ENCODE measurements at places on chromosomes 4 and X. TPM values are rescaled to one million over a fixed set of nuclear protein-coding genes. Genes with fewer than 3 reads are reported as not detected.

DNA sequence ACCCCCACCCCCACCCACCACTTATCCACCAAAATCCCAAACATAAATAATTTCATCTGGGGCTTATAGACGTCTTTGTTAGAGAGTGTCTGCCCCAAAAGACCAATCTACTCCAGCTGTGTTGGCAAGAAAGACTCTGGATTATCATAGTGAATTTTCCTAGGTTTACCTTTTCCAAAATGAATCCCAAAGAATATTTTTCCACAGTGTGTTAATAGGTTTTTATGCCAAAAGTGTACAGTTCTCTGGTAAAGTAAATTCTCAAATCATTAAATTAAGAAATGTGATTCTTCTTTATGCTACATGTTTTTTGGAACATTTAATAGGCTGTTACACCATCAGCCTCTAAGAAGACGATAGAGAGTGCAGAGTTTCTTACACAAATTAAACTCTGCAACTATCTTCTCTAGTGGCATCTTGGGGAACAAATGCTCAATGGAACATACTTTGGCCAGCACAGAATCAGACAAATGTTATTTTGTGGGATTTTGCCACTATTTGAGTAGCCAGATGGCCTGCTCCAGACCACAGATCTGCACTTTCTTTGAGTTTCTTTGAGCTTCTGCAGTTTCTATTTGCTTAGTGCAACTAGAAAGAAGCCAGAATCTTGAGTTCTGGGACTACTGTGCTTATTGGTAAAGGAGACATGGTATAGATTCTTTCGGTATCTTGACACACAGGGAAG is 206.0 kb downstream of the KIT start:
- H3K4me3 ChIP-seq, result no peak overlapping the region
- DNase-seq, result no peak
- H3K27me3 ChIP-seq, result no peaks in the 10 kb centered on the region
- H3K27ac ChIP-seq, result no peak overlapping the region
- no peaks in the 10 kb centered on the region for H3K4me1 ChIP-seq
- H3K36me3 ChIP-seq, result no peaks in the 10 kb centered on the region

DNA sequence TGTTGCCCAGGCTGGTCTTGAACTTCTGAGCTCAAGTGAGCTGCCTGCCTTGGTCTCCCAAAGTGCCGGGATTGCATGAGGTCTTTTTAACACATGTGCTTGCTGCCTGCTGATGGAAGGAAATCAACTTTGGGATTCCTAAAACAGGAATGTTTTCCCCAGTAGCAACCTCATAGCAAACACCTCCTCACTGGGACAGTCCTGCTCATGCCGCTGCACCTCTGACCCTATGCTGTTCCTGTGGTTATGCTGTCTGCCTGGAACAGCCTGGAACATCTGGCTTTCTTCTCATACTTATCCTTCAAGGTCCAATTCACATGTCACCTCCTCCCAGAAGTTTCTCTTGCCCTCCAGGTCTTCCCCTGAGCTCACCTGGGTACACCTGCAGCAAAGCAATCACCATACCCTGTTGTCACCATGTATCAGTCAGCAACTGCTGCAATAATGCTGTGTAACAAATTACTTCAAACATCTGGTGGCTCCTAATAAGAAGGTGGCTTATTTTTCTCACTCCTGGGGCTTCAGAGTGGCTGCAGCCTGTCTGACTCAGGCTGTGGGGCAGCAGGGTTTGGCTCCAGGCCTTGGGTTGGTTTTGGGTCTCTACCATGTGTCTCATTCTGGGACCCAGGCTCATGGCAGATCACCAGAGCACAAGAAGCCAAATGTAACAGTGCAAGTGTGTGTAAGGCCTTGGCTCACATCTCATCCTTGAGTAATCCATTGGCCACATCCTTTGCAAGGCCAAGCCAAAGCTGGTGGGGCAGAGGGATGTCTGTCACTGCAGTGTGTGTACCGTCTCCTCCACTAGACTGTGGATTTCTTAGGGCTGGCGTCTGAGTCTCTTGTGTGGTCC is 59.4 kb upstream of the SORCS2 start:
- H3K27me3 ChIP-seq, result peaks cover 2% of the 10 kb centered on the region
- peaks cover 13% of the 10 kb centered on the region for H3K4me1 ChIP-seq
- H3K4me3 ChIP-seq, result no peak overlapping the region
- H3K36me3 ChIP-seq, result no peaks in the 10 kb centered on the region
- DNase-seq, result no peak
- no peak overlapping the region for H3K27ac ChIP-seq

GRCh38 chr4:145960012-145960411 is 21.4 kb upstream of the ZNF827 start:
- no peaks in the 10 kb centered on the region for H3K36me3 ChIP-seq
- DNase-seq, result no peak
- H3K27ac ChIP-seq, result no peak overlapping the region
- H3K27me3 ChIP-seq, result no peaks in the 10 kb centered on the region
- no peak overlapping the region for H3K4me3 ChIP-seq

DNA sequence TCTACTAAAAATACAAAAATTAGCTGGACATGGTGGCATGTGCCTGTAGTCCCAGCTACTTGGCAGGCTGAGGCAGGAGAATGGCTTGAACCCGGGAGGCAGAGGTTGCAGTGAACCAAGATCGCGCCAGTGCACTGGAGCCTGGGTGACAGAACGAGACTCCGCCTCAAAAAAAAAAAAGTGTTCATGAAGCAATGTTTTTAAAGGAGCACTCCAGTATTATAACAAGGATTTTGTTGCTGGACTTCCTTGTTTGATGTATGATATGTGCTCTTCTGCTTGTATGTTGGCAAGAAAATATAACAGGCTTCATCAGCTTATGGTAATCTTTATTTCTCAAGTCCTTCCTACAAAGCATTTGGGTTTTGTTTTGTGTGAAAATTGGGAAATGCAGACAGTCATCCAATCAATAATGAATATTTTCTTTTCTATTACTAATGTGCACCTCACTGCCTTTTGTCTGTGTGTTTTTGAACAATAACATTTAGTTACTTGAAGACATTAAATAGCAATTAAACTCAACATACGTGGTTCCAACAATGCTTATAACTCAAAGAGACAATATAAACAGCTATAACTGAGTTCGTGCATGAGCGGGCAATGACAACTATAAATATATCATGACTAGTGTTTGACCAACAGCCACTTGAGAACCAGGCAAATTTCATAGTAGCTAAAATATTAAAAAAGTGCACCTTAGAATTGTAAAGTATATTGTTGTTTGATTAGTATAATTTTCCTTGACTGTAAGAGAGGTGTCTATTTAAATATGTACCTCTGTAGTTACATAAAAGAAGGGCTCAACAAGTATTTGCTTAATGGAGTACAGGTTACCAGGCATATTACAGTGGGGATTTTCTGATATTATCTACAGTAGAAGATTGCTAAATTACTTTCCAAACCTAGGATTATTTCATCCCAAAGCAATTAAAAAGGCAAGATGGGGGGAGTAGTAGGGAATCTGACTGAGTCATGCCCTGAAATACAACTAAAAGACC is 210.7 kb downstream of the PPP3CA start:
- H3K36me3 ChIP-seq, result no peaks in the 10 kb centered on the region
- no peaks in the 10 kb centered on the region for H3K27me3 ChIP-seq
- no peak overlapping the region for H3K27ac ChIP-seq

- H3K27me3 ChIP-seq, result no peaks in the 10 kb centered on the region
- H3K36me3 ChIP-seq, result no peaks in the 10 kb centered on the region
- DNase-seq, result no peak
- no peak overlapping the region for H3K4me3 ChIP-seq
- no peak overlapping the region for H3K27ac ChIP-seq
Observed at GRCh38 chr4:138611721-138612120, 369.6 kb upstream of the SLC7A11 start.

DNA sequence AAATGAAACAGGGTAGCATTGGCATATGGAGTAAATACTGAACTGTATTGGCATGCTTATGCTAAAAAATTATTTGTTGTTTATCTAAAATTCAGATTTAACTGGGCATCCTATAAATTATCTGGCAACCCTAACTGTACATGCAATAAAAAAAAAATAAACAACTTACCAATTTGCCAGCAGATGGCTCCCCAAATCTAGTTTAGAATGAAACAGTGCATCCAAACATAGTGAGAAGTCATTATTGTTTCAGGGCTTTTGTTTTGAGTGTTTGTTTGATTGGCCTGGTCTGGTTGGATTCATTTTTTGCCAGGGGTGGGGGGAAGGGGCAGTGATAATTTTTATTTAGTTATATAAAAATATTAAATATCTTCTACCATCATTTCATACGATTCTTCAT is 12.8 kb upstream of the NSUN7 start:
- no peaks in the 10 kb centered on the region for H3K27me3 ChIP-seq
- H3K4me1 ChIP-seq, result peaks cover 4% of the 10 kb centered on the region
- no peak overlapping the region for H3K4me3 ChIP-seq
- peak; percentile 21 for DNase-seq
- H3K36me3 ChIP-seq, result no peaks in the 10 kb centered on the region

- H3K27ac ChIP-seq, result no peak overlapping the region
- DNase-seq, result peak; percentile 3
- H3K36me3 ChIP-seq, result no peaks in the 10 kb centered on the region
- H3K27me3 ChIP-seq, result no peaks in the 10 kb centered on the region
- H3K4me1 ChIP-seq, result no peaks in the 10 kb centered on the region
- H3K4me3 ChIP-seq, result no peak overlapping the region
Observed at GRCh38 chrX:119093991-119094735, 21.4 kb downstream of the CT47C1 start.

DNA sequence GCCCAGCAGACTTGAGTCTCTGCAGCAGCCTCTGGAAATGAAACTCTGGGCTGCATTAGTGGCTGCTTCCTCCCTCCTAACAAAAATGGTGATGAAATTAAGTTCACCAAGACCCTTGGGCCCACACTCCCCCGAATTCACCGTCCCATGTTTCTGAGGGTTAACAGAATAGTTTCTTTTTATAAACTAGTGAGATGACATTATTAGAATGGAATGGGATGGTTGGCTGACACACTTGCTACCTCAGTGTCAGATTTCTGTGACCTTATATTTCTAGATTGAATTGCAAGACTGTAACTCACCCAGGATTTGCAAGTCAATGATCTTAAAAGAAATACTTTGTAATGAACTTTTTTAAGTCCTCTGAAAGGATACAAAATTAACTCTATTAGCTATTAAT is 127.1 kb downstream of the SHROOM3 start:
- H3K27me3 ChIP-seq, result no peaks in the 10 kb centered on the region
- H3K4me1 ChIP-seq, result peaks cover 6% of the 10 kb centered on the region
- DNase-seq, result no peak
- no peak overlapping the region for H3K4me3 ChIP-seq
- H3K27ac ChIP-seq, result no peak overlapping the region
- H3K36me3 ChIP-seq, result no peaks in the 10 kb centered on the region

DNA sequence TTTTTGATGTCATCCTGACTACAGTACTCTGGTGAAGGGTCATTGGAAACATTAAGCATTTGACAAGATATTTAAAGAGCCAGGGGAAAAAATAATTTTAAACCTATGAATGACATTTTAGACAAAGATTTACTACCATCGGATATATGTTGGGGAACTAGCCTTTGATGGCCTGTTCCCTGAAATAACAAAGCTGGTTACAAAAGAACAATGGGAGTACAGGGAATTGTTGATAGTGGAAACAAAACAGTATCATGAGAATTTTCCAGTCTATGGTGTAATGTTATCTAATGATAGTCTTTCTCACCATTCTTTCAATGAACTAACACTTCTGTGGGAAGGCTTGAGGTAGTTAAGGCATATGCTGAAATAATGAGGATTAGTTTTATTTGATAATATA is 125.9 kb upstream of the KLHL4 start:
- H3K27me3 ChIP-seq, result no peaks in the 10 kb centered on the region
- no peaks in the 10 kb centered on the region for H3K36me3 ChIP-seq
- H3K4me1 ChIP-seq, result no peaks in the 10 kb centered on the region

DNA sequence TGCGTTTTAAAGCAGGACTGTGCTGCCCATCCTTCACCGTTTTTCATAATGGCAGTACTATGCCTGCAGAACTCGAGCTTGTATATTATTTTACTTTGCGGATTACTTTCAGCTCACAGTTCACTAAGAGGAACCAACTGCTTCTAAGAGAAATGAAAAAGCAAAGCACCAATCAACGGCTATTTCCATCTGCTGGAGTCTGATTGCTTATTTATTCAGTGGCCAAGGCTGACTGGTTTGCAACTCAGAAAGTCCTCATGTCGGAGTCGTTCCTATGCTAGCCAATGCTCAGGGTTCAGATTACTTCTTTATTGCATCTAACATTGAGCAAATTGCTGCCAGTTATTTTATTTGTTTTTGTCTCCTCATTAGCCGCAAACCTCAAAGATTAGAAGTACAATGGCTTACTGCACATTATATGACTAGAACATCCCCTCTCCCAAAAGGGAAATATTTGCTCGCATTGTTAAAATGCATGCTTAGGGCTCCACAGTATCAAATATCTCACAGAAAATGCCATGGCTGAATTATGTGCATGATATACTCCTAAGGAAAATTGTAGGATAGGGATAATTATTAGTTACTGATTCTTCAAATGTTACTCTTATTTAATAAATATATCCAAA is 1628.2 kb upstream of the ADGRL3 start:
- DNase-seq, result no peak
- H3K4me1 ChIP-seq, result no peaks in the 10 kb centered on the region
- no peak overlapping the region for H3K27ac ChIP-seq
- no peaks in the 10 kb centered on the region for H3K36me3 ChIP-seq

DNA sequence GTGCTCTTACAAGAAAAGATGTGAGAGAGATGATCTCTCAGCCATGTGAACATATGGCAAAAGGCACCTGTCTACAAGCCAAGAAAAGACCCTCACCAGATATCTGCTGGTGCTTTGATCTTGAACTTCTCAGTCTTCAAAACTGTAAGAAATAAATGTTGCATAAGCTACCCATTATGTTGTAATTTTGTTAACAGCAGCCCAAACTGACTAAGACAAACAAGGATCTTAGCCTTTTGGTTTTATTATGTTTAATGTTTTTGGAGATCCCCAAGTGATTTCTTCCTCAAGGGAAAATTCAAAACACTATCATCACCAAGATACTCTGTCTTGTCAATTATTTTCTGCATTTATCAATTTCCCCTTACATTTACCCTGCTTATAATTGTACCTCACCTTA is 21.8 kb upstream of the CCNI start:
- DNase-seq, result no peak
- H3K4me3 ChIP-seq, result no peak overlapping the region
- H3K36me3 ChIP-seq, result no peaks in the 10 kb centered on the region

DNA sequence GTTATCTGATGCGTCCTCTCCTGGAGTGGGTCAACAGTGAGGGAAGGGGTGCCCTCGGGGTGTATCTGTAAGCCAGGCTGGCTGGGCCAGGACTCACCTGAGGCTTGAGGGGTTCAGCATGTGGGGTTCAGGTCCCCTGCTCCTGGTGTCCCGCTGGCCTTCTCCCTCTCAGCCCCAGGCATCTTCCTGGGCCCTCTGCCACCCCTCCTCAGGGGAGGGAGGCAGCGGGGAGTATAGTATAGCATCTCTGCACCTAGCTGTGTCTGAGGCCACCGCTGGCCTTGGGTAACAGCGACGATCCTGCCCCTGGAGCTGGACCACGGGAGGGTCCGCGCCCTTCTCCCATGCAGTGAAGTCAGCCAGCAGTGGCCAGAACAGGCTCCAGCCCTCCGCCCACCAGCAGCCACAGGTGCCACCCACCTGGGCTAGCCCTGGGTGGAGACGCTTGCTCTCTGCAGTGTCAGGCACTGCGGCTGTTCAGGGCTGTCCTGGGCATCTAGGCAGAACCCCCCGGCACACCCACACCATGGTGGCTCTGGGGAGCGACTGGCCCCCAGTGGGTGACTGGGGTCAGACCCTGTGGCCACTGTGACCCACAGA is 110.7 kb upstream of the NKX1-1 start:
- H3K4me3 ChIP-seq, result no peak overlapping the region
- H3K36me3 ChIP-seq, result no peaks in the 10 kb centered on the region
- no peak for DNase-seq
- peaks cover 13% of the 10 kb centered on the region for H3K27me3 ChIP-seq
- no peaks in the 10 kb centered on the region for H3K4me1 ChIP-seq

The MAGEC1 gene
- not detected for total RNA-seq

The AKAP4 gene
- total RNA-seq, result not detected

The ATOH1 gene
- total RNA-seq, result not detected

The TCEAL7 gene
- not detected for total RNA-seq

The NOX1 gene
- total RNA-seq, result not detected

The PLXNA3 gene
- total RNA-seq, result 0.90 TPM
